GM20000 (cell line): ENCODE measurements at places on chromosomes 13 and 19.

DNA sequence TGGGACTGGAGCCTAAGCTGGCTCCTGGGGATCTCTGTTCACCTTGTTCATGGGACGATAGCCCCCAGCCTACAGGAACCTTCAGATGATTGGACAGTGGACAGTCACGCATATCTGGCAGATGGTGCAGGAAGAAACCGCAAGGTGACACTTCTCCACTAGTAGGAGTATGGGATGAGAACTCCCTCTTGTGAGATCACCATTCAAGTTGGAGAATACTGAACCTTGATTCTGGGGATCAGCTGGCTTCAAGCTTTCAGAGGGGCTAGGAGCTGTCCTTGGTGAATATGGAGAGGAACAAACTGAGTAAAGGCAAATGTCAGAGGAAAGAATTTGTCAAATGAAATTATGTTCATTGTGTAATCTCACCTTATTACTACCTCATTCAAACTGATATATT is 204.5 kb downstream of the PDS5B start:
- DNase-seq: no peak

- no peak for DNase-seq
These were observed 184.2 kb downstream of the LACC1 start for GRCh38 chr13:44063881-44064280.

DNA sequence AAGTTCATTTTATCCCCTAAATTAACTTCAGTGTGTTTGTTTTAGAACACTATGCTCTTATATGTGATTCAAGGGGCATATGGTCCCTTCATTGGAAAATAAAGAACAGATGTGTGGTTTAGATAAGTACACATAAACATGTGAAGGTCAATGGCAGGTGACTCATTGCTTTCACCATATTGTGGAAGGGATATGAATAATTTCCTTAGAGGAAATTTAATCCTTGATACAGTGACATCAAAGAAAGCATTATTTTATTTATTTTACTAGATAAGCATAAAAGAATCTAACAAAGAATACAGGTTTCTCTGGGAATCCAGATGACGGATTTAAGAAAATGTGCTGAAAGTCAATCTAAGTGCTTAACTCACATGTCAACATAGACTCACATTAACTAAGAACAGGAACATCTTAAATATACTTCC is 373.5 kb downstream of the KCTD12 start:
- DNase-seq: no peak

DNA sequence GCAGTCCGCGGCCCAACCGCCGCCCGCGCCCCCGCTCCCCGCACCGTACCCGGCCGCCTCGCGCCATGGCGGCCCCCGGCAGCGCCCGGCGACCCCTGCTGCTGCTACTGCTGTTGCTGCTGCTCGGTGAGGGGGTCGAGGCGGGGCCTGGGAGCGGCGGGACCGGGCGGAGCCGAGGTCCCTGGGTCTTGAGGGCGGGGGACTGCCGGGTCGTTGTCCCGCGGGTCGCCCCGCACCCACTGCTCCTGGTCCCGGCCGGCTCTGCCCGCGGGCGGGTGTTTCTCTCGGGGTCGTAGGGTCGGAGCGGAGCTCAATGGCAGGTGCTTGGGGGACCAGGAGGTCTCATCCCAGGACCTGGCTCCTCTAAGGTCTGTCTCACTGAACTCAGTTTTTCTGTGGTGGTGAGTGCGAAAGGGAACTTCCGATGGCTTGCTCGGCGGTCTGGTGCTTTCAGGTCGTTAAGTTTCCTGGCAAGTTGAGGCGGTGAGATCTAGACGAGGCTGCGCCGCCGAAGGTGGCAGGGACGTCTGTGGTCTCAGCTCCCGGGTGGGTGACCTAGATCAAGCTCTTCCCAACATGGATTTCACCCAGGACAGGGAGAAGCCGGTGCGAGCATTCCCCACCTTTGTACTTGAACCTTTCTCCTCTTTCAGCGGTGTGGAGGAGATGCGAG is 467 bp downstream of the LAMP1 start:
- DNase-seq: peak; percentile 62

DNA sequence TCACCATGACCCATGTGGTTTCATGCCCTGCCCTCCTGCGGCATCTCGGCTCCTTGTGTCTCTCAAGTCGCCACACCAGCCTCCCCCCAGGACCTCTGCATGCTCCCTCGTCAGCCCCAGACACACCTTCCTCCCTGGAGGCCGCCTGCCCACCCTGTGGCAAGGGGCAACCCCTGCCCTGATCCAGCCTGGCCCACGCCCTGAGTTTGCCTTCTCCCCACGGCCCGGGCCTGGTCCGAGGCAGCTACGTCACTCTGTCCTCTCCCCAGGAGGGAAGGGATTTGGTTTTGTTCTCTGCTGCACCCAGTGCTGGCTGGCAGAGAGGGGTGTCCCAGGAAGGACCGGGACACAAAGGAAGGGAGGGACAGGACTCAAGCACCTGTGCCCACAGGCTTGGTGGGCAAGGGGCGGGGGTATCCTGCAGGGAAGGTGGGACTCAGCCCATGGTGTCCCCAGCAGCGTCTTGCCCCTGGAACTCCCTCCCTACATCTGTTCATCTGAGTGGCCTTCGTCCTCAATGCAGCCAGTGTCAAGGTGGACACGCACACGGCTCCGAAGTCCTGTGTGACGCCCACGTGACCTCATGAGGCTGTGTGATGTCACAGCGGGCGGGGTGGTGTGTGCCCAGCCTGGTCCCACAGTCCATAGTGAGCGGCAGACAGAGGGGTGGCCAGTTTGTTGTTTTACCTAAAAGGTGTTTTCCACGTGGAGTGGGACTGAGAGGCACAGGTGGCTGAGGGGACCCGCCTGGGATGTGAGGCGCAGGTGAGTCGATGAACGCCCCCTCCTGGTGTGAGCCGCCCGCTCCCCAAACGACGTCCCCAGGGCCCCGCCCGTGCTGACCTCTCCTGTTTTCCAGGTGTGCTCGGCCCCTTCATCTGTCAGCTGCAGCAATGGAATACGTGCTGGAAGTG is at the start of gene TEX29:
Gene TEX29 (plus strand): TSS at position 645 of the 914 bp plus-strand sequence. CDS start 249 bp downstream, at position 894.
- no peak for DNase-seq

- peak; percentile 91 for DNase-seq
These were observed 5.3 kb upstream of the HCN2 start for GRCh38 chr19:584240-585001.

DNA sequence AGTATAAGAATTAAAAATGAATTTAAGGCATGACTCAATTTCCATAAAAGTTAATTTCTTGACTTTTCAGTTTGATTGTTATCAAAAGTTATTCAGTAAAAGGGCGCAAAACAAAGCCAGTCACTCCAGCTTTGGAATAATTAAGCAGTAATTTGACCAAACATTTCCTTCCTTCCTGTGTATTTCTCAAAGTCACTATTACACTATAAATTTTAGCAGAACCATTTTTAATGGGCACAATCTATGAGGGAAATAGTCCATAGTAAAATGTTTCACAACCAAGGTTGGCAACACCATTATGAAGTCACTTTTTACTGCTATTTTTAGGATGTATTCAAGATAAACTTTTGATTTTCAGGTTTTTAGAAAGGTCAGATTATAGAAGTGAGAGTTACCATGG is 91.0 kb downstream of the DACH1 start:
- no peak for DNase-seq

DNA sequence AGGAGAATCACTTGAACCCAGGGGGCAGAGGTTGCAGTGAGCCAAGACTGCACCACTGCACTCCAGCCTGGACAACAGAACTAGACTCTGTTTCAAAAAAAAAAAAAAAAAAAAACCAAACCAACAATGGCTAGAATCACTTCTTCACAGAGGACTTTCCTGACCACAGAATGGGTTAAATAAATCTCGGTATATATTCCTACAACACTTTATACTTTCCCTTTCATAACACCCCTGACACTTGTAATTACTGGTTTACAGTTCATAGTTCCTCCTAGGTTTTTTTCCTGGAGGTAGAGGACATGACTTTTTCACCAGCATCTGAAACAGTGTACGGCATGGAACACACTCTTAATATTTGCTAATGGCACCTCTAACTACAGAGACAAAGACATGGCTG is 31.4 kb downstream of the ZDHHC20 start:
- DNase-seq: peak; percentile 29

DNA sequence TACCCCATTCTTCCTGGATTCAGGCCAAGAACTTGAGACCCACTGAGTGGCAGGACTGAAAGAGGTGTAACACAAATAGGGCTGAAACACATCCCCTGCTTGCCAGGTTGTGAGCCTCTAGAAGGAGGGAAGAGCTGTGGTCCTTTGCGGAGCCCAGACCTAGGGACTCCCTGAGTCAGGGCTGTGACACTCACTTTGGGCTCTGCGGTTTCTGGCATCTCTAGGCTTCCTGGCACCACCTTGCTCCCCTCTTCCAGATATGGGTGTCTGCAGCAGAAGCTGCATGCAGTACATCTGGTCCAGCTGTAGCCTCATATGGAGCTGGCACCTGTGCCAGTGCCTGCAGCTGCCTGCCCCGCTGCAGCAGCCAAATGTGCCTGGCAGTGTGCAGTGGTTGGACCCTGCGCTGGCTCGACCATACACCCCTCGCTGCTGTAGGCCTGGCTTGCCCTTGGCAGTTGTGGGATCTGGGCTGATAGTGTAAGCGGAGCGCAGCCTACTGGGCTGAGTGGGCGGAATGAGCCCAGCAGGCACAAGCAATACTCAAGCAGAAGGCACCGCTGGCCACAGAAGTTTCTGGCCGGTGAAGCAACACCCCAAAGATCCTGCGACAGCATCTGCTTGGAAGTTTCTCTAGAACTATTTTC is 290.4 kb downstream of the SLITRK6 start:
- no peak for DNase-seq

- no peak for DNase-seq
These were observed 1.2 kb upstream of the C19orf81 start for GRCh38 chr19:50647879-50648615.

DNA sequence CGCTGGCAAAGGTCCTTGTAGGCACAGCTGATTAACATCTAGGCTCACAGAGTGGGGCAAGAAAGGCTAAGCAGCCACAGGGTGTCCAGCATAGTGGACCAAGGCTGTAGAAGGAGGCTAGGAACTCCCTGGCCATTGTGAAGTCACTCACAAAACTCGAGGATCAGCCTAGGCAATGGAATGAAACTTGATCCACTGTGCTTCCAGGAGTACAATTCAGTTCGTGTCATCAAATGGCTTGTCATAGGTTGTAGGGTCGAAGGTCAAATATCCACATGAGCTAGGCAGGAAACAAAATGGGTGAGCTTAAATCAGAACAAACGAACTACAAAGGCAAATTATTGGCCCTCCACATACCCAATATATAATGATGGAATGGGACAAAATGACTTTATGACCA is 4.4 kb upstream of the FAM187B start:
- DNase-seq: no peak

DNA sequence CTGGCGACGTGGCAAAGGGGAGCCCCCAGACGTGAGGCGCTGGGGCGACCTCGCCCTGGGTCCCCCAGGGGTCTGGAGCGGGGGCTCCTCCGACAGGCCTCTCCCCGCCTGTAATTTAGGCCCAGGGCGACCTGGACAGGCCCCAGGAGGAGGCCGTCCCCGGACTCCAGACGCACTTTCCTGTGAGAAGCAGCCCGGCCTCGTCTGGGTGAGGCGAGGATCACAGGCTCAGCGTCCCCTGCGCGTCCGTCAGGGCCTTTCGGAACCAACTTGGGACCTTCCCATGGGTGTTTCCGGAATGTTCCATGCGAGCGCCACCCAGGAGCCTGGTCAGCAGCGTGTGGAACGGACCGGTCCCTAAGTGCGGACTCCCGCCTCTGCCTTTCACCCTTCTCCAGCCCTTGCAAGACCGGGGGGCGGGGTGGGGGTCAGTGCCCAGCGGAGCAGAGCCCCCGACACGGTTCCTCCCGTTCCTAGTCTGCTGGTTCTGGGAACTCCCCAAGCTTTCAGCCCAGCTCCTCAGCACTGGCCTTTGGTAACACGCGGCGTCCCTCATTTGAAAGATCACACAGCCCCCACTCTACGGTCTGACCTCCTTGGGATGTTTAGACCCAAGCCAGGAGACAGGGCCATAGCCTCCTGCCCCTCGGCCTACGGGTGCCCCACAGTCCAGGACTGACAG is 1.1 kb upstream of the GRTP1 start:
- no peak for DNase-seq
